HCT116 (cell line): ENCODE measurements at places on chromosomes 5 and 9.

- no peak for DNase-seq
Observed at GRCh38 chr9:81671880-81672280, 17.5 kb downstream of the TLE1 start.

DNA sequence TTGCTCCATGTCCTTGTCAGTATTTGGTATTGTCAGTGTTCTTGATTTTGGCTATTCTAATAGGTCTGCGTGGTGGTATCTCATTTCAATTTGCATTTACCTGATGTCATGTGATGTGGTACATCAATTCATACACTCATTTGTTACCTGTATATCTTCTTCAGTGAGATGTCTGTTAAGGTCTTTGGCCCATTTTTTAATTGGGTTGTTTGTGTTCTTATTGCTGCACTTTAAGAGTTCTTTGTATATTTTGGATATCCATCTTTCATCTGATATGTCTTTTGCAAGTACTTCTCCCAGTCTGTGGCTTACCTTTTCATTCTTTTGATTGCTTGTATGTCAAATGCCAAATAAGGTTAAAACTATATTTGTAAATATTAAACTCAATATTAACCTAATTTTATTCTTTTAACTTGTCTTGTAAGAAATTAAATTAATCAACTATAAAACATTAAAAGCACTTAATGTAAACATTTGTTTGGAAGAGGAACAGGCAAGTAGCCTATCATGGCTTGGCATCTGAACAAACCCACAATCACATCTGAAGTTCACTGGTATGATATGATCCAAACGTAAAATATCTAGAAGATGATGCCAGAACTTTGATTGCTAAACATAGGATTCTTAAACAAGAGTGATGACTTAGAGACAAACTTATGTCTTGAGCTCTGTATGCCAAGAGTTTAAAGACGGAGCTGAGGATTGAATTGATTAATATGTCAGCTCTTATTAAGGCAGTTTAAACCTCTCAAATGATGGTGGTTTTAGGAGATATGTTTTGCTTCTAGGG lies 587.3 kb downstream of the ANXA1 start:
- DNase-seq = no peak

DNA sequence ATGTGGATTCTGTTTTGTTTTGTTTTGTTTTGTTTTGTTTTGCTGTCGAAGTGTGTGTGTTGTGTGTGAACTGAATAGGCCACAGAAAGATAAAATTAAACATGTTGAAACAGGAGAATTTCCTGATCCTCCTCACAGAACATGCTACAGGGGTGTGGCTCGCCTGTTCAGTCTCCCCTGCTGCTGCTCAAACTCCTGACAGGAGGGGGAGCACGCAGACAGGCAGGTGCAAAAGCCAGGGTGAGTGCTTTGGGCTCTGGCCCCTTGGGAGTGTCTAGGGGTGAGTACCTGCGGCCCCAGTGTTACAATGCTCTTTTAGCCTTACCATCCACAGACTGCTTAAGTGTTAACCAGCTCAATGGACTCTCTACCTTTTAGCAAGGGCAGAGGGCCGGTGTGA lies 473.5 kb downstream of the MAT2B start:
- DNase-seq = no peak

DNA sequence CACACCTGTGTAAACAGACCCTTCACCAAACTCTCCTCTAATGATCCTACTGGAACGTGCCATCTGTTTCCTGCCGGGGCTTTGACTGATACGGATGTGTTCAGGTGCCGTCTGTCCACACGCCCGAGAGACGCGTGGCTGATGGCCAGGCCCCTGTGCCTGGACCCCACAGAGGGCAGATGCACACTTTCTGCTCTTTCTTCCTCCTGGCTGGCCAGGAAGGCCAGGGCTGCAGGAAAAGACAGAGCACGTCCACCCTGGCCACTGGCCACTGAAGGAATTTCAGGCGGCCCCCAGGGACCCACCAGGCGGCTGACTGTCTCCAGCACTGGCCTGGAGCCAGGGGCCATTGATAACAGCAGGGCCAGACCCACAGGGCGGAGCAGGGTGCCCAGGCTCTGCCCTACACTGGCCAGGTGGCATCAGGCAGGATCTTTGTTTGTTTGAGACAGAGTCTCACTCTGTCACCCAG lies 3.6 kb upstream of the ENG start:
- no peak for DNase-seq

GRCh38 chr5:128455841-128456361 lies 82.1 kb downstream of the FBN2 start:
- no peak for DNase-seq

- DNase-seq = no peak
Observed at GRCh38 chr9:134225186-134225585, 60.8 kb upstream of the RNU6ATAC start.

DNA sequence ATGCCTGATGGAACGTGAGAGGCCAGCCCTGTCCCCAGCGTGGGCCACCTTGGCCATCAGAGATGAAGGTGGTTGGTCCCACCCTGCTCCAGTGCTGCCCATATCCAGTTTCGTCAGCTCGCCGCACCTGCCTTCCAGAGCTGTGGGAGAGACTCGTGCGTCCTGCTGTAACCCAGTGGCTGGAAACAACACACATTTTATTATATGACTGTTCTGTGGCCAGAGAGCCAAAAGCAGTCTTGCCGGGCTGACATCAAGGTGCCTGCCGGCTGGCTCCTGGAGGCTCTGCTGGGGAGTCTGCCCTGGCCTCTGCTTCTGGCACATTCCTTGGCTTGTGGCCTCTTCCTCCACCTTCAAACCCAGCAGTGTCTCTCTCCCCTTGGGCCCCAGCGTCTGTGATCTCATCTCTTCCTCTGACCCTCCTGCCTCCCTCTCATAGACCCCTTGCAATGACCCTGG lies 94.7 kb downstream of the RXRA start:
- no peak for DNase-seq

DNA sequence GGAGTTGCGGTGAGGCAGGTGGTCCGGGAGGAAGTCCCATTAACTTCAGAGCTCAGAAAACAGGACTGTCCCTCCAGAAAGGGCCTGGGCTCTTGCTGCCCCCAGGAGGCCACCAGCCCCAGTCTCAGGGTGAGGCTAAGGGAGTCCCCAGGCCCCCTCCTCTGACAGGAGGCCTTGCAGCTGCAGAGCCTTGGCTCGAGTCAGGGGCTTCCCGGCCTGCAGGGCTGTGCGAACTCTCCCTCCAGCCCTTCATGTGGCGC lies 3.2 kb upstream of the STPG3 start:
- DNase-seq = no peak

DNA sequence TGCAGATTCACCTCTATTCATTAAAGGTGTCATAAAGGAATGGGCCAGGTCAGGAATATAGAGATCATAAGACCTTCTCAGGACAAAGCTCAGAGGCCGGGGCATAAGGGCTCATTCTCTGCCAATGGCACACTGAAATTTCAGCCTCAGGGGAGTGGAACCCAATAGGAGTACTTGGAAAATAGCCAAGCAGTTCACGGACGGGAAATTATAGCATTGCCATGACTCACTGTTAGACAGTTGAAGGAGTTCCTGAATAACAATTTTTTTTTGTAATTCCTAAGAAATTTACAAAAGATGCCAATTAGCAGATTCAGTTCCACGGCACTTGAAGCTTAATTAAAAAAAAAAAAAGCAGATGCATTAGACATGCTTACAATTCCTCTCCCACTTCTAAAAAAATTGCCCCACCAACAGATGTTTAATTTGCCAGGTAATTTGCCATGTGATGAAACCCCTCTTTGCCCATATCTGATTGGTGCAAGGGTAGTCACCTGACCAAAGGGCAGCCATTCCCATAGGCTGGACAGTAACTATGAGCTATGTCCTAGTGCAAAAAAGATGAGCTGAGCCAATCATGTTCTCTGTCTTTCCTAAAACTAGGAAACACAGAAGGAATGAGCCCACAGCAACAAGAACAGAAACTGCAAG lies 58.6 kb downstream of the PTCD2 start:
- DNase-seq = no peak

DNA sequence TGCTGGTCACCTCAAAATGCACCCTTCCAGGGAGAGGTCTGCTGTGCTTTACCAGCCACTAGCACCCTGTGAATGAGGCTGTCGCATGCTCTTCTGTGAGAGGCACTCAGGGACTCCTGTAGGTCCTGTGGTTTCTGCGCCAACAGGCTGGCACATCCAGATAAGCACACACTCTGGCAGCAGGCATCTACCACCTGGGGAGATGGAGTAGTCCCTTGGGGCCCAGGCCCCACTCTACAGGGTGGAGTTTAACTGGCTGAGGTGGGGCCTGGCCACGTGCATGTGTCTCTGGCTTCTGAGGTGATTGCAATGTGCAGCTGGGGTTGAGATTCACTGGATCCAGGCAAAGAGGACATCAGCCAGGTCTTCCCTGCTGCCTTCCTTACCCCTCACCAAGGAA lies 32.3 kb downstream of the TMEM174 start:
- no peak for DNase-seq

- DNase-seq = no peak
Observed at GRCh38 chr9:105468875-105469274, 21.0 kb downstream of the FSD1L start.

DNA sequence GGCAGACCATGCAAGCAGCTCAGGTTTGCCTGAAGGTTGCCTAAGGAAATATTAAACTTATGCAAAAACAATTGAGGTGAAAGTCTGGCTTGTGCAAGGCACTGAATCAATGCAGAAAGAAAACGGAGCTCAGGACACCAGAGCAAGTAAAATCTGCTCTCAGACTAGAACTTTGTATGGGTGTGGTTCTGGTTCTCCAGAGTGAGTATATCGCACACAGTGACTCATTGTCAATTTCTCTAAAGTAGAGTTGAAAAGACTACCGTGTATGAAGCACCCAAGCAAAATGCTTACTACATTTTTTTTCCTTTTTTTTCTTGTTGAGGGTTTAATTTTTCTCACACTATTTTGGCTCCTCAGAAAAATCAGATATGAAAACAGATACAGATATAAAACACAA lies 650.3 kb upstream of the CDH10 start:
- no peak for DNase-seq

GRCh38 chr5:178107756-178108310 lies 5.5 kb upstream of the N4BP3 start:
- no peak for DNase-seq

DNA sequence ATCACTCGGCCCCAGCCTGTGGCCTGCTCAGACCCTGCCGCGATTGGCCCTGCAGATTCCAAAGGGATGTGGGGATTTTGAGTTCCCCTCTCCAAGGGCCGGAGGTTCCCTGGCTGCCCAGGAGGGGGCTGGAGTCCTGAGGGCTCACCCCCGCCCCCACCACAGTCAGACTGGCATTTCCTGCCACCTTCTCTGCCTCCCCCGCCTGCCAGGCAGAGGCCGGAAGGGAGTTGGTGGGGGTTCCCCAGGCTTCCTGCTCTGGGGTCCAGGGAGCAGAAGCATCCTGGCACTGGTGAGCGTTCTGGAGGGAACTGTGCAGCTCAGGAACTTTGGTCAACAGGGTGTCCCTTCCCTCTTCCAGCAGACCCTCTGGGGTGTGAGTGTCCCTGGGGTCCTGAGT lies 70.6 kb downstream of the RXRA start:
- DNase-seq = no peak

DNA sequence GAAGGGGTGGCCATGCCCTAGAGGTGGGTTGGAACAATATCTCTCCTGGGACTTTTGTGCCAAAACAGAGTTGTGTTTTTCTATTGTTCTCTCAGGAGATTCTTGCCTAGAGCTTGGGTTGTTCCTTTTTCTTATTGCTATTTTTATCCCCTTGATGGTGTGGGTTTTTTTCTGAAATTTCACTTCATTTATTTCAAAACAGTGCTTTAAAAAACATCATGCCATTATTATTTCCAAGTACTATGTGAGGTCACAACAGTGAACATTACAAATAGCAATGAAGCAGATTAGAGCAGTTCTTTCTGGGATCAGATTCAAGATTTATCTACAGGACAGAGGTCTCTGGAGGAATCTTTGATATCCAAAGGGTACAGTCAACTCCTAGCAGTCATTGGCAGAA lies 76.6 kb downstream of the ACTBL2 start:
- no peak for DNase-seq

DNA sequence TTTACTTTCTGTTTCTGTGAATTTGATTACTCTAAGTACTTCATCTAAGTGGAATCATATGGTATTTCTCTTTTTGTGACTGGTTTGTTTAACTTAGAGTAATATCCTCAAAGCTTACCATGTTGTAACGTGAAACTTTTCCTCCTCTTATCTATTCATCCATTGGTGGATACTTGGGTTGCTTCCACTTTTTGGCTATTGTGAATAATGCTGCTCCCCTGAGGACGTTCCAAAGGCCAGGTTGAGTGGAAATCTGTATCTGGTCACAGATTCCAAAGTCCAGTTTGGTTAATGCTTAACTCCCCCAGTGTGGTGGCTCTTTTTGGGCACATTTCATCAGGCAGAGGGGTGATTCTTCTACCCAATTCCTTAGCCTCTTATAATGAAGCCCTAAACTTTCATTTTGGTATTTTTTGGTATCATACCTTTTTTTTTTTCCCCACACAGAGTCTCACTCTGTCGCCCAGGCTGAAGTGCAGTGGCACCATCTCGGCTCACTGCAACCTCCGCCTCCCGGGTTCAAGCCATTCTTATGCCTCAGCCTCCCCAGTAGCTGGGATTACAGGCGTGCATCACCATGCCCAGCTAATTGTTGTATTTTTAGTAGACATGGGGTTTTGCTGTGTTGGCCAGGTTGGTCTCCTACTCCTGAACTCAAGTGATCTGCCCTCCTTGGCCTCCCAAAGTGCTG lies 65.4 kb downstream of the CMYA5 start:
- no peak for DNase-seq

- no peak for DNase-seq
Observed at GRCh38 chr9:92709240-92709639, 39.3 kb upstream of the IPPK start.

- no peak for DNase-seq
Observed at GRCh38 chr9:126875756-126876510, 15.5 kb downstream of the ZBTB34 start.

GRCh38 chr9:104927912-104928740 lies at the start of gene ABCA1:
Gene ABCA1, minus strand, starts transcription at chr9:104928155. Its CDS starts 24,476 bp downstream, at chr9:104903679.
- peak; percentile 29 for DNase-seq

DNA sequence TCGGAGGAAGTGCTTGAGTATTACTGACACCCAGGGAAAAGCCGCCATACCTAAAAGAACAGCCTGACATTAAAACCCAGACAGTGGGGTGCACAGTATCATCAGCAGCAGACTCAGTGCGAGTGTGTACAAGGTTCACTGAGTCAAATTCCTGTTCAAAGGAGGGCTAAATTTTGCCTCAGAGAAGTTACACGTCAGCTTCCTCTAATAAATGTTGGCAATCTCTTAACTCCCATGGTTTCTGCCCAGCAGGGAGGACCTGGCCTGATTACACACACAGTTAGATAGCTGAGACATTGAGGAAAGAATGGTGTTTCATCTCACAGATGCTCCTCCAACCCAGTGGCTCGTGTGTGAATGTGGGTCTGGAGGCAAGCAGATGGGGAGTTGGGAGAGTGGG lies 38.2 kb downstream of the NIPSNAP3B start:
- no peak for DNase-seq

DNA sequence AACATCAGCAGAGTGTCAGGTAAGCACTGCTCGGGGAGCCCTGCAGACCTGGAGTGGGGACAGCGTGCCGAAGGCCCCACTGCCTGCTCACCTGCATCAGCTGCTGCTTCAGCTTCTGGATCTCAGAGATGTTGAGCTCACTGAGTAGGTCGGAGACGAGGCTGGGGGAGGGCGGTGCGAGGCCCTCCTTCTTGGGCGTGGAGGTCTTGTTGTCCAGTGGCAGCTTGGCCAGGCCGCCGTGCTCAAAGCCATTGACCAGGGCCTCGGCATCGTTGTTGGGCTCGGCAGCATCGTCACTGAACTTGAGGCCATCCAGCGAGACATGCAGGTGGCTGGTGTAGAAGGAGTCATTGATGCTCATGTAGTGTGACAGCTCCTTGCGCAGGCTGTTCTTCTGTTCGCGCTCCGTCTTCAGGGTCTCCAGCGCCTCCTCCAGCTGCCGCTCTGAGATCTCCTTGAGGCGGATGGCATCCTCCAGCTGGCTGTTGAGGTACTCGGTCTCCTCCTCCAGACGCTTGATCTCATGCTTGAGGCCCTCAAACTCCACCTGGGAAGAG lies 44.3 kb downstream of the BICD2 start:
- no peak for DNase-seq
